Fibroblast of lung (primary cell): ENCODE measurements at places on chromosomes 16 and 17. TPM values are rescaled to one million over a fixed set of nuclear protein-coding genes. Genes with fewer than 3 reads are reported as not detected.

- peak; percentile 38 for DNase-seq
- H3K27me3 ChIP-seq = peaks cover 23% of the 10 kb centered on the region
- H3K4me3 ChIP-seq = peak within 1 kb of the TSS; percentile 34
- no peaks in the 10 kb centered on the region for H3K36me3 ChIP-seq
- no peak within 1 kb of the TSS for H3K27ac ChIP-seq
Observed at GRCh38 chr16:67430977-67431774, at the start of gene HSD11B2. Gene HSD11B2 (plus strand): TSS chr16:67431121. CDS start chr16:67431249, 128 bp downstream.

Gene SOX9
- 4.1 and 5.4 TPM in 2 replicates for total RNA-seq

DNA sequence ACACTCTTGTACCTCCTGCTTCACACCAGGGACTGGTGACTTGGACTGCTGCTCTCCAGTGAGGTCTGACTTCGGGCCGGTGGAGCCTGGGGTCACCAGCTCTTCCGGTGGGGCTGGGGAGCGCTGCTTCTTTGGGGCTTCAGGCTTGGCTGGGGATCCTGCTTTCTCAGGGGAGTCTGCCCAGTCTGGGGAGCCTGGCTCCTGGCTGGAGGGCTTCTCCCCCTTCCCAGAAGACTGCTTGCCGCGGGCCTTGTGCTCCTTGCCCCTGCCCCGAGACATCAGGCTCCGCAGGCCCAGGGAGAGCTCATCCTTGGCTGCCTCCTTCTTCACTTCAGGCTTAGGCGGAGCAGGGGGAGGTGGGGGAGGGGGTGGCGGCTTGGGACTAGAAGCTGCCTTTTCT is 52.4 kb downstream of the MYO18A start:
- H3K4me3 ChIP-seq = no peak overlapping the region
- H3K27ac ChIP-seq = no peak overlapping the region
- H3K27me3 ChIP-seq = no peaks in the 10 kb centered on the region
- peaks cover 4% of the 10 kb centered on the region for H3K36me3 ChIP-seq
- DNase-seq = no peak
- peaks cover 18% of the 10 kb centered on the region for H3K4me1 ChIP-seq

GRCh38 chr16:51723036-51723724 is 572.1 kb upstream of the SALL1 start:
- H3K27ac ChIP-seq = no peak overlapping the region
- no peak for DNase-seq
- no peaks in the 10 kb centered on the region for H3K4me1 ChIP-seq
- H3K36me3 ChIP-seq = no peaks in the 10 kb centered on the region
- no peaks in the 10 kb centered on the region for H3K27me3 ChIP-seq
- H3K4me3 ChIP-seq = no peak overlapping the region

- H3K4me3 ChIP-seq = no peak overlapping the region
- no peaks in the 10 kb centered on the region for H3K4me1 ChIP-seq
- peak; percentile 55 for DNase-seq
- H3K27ac ChIP-seq = no peak overlapping the region
- H3K27me3 ChIP-seq = no peaks in the 10 kb centered on the region
Observed at GRCh38 chr16:75550211-75550662, 5.8 kb downstream of the TMEM231 start.

DNA sequence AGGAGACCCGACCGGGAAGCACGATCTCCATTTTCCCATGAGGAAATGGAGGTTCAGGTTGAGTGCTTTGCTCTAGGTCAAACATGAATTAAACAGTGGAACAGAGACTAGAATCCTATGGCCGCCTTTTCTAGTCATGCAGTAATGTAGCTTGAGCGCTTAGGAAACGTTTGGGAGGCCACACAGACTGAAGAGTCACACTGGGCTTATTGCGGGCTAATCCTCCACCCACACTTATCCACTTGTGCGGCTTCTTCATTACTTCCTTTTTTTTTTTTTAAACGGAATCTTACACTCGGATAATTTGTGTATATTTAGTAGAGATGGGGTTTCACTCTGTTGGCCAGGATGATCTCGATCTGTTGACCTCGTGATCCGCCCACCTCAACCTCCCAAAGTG is 26.0 kb downstream of the CACNG3 start:
- H3K4me3 ChIP-seq = no peak overlapping the region
- H3K27me3 ChIP-seq = no peaks in the 10 kb centered on the region
- no peak overlapping the region for H3K27ac ChIP-seq

DNA sequence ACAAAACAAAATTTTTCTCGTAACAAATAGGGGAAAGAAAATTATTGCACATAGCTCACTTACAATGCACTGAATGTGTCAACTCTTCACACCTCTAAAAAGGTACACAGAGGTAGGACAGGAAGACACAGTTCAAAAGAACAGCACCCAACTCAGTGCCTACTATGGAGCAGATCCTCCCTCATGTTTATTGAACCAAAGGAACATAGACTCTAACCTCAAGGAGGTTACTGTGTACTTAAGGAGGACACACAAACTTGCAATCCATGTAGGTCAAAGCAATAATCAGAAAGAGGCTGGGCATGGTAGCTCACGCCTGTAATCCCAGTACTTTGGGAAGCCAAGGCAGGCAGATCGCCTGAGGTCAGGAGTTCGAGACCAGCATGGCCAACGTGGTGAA is 50.3 kb downstream of the SLC39A11 start:
- H3K4me1 ChIP-seq = peaks cover 5% of the 10 kb centered on the region
- H3K27ac ChIP-seq = no peak overlapping the region
- H3K4me3 ChIP-seq = no peak overlapping the region
- H3K27me3 ChIP-seq = no peaks in the 10 kb centered on the region
- H3K36me3 ChIP-seq = no peaks in the 10 kb centered on the region
- no peak for DNase-seq
